ENCODE measurements at places on chromosomes 4 and X.

GRCh38 chrX:155056877-155057792, 13.8 kb downstream of the CMC4 start:
- DNase-seq, result peak; percentile 70

- peak; percentile 37 for DNase-seq
These were observed 29.1 kb upstream of the TRO start for GRCh38 chrX:54891573-54891972.

DNA sequence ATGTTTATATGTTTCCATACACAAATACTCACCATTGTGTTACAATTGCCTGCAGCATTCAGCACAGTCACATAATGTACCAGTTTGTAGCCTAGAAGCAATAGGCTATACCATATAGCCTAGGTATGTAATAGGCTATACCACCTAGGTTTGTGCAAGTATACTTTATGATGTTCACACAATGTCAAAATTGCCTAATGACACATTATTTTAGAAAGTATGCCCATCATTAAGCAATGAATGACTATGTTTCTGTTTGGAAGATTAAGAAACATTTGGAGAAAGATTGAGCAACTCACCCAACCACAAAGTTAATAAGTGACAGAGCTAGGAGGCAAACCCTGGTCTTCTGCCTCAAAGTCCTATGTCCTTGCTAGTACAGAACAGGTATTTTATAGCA, 96.8 kb upstream of the GRIA3 start:
- DNase-seq, result peak; percentile 78

- DNase-seq, result peak; percentile 20
These were observed 707 bp upstream of the SHROOM4 start for GRCh38 chrX:50814701-50815100.

GRCh38 chrX:48083706-48084105, 12.3 kb upstream of the ZNF630 start:
- DNase-seq, result no peak

DNA sequence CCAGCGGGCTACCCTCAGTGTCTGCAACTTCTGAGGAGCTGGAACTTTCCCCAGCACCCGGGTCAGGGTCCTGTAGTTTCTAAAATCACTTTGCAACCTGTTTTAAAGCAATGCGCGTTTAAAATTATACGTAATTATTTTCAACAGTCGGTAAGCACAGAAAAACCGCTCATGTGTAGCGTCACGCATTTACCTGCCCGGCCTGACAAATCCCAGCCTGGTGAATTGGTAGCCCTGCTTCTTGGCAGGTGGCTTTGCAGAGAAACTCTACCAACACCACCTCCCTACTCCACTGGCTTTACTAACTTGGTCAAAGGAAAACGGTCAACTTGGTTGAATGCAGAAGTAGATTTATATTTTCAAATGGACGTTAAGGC, 640 bp downstream of the BANK1 start:
- no peak for DNase-seq

DNA sequence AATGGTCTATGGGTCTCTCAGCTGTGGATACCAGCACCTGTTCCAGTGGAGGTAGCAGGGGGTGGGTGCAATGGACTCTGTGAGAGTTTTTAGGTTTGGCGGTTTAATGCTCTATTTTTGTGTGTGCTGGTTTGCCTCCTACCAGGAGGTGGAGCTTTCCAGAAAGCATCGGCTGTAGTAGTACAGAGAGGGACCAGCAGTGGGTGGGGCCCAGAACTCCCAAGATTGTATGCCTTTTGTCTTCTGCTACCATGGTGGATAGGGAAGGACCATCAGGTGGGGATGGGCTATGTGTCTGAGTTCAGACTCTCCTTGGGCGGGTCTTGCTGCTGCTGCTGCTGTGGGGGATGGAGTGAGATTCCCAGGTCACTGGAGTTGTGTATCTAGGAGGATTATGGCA, 557.2 kb upstream of the GRID2 start:
- no peak for DNase-seq

GRCh38 chr4:186592445-186592844, 37.1 kb upstream of the MTNR1A start:
- no peak for DNase-seq

DNA sequence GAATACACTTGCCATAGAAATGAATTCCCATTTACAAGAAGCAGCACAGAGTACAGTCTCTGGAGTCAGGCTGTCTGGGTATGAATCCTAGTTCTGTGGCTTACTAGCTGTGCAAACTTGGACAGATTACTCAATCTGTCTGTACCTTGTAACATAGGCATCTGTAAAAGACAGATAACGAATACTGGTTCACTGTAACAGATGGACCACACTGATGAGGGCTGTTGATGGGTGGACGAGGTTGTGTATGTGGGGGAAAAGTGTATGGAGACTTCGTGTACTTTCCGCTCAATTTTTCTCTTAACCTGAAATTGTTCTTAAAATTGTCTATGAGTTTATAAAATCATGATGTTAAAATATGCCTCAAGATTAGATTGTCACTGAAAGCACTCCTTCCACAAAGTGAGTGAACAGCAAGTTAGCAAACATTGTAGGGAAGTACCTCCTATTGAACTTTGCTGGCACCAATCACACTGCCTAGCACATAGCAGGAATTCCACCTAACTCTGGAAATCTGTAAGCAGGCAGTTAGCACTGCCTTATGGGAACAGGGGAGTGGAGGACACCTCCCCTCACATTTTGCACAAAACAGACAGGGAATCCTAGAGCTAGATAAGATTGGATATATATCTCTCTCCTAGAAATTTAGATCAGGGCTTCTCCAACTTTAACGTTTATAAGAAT, 6.5 kb upstream of the EXOSC9 start:
- DNase-seq, result peak; percentile 62

DNA sequence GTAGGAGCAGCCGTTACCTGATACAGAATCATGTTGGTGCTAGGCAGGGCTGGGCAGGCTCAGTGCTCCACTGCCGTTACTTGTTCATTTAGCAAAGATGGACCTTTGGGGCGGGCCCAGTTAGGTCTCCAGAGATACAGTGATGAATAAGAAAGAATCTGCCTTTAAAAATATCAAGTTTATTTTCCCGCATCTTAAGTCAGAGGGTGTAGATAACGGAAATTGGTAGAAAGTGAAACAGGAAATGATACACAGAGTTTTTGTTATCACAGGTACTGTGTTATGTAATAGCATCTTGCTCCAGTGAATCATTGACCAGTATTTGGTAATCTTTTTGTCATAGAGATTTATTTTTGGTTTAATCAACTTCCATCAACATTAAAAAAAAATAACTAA, 5.5 kb downstream of the TMEM131L start:
- no peak for DNase-seq

DNA sequence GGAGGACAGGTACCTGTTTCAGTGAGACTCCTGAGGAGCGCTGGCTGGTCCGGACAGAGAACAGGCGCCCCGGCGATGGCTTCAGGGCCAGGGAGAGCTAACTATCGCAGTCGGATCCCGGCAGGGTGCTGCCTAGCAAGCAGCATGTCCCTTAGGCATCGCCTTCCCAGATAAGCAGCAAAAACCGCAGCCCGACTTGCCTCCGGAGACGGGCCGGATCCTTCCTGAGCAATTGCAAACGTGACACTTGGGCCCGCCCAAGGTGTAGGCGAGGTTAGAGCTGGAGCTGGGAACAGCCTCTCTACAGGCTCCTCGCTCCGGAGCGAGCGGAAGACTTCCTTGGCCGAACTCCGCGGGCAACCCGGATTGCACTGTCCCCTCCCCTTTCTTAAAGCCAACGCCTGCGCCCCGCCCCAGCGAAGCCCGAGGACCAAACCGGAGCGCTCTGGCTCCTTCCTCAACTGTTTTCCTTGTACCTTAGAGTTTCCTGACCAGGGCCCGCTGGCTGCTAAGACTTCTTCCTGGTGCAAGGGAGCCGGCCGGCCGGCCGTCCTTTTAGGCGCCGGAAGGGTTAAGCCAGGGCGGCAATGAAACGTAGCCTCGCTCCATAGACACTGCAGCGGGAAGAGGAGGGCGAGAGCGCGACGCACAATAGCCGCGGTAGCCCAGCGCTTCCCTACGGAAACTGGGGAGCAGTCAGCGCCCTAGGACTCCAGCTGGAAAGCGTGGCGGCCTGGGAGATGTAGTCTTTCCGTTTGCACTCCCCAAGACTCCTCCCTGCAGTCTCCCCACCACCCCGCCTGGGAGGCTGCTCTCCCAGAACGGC, at the start of gene OPHN1:
Gene OPHN1 (minus strand): TSS at position 341 of the 826 bp plus-strand sequence. CDS start 475 bp downstream, outside the sequence.
- peak; percentile 73 for DNase-seq

DNA sequence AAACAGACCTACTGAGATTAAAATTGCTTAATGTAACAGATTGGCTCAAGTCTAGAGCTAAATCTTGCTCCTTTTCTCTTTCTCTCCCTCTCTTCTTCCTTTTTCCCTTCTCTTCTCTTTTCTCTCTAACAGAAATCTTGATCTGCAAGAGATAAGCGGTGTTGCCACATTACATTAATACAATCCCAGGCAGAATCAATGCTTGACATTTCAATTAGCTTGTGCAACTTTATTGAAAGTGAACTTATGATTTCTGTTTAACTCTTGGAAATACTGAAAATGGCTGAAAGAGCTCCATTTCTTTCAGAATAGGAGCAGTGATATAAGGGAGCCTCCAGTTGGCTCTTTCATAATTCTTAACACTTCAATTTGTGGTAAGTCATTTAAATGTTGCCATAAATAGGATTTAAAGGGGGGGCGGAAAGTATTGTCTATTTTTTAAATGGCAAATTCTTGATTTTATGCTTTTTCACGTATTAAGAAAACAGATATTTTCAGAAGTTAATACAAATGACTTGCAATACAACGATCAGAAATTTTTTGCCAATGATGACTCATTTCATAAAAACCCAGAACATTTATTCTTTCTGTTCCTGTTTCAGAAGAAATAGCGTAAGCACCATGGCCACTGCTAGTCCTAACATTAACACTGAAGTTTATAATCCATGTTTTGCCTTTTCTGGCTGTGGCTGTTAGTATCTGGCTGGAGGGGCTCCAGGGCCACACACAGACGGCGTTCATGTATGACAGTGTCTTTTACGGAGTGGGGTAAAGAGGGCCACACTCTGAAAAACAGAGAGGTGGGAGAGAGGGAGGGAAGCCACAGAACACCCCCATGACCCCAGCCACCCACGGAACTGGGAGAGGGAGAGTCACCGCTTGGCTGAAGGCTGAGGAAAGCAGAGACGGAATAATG, 115.7 kb upstream of the FAT1 start:
- peak; percentile 74 for DNase-seq

DNA sequence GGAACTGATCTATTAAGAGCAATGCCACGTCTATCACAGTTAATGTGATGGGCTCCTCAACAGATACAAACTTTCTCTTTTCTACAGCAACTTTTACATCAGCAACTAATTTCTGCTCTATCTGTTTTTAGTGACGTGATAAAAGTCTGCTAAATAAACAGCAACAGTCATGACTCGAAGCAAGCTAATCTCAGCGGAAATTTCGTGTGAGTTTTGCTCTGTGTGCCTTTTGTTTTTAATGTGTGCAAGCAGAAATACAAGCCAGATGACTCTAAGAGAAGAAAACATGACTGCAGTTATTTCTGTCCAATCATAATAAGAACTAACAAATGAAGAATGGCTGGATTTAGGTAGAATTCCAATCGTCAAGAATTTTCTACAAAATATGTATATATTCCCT, 214.3 kb downstream of the LDB2 start:
- peak; percentile 60 for DNase-seq

DNA sequence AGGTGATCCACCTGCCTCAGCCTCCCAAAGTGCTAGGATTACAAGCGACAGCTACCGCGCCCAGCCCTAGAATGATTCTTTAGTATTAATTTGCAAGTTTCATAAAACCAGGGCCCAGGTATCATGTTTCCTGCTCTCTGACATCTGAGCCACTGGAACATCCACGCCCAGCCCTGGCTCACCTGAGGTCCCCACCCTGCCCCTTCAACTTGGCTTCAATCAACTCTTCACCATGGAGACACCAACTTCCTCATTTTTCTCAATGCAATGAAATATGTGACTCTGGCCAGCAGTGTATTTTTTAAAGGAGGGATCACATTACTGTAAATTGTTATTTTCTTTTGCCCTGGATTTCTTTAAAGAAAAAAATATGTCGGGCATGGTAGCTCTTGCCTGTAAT, 3.9 kb downstream of the PRSS12 start:
- no peak for DNase-seq

DNA sequence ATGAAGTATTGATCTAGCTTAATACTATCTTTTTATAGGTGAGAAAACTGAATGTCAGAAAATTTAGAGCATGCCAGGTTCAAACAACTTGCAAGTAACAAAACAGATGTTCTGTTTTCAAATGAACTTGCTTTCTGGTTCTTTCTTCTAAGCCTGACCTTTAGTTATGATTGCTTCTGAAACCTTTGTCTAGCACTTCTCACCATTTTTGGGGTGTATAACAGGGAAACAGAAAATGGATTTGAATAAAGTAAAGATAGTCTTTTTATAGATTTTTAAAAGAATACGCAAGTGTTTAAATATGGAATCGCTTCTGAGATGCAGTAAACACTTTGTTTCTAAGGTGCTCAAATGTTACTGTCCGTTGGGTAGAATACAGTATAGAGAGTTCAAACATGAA, 687.2 kb upstream of the CPEB2 start:
- no peak for DNase-seq

DNA sequence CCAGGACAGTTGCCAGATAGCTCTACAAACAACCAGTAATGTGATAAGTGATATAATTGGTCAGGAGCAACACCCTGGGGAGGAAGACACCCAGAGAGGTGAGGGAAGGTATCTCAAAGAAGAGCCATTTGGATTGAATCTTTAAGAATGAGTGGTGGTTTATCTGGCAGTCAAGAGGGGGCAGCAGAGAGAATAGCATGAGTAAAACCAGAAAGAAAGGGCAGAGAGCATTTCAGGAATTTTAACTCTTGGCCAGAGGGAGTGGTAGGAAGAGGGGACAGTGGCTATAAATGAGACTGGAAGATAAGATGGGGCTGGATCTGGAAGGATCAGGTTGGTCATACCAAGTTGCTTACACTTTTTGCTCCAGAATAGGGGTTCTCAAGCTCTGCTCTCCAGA, 5.9 kb upstream of the SEPTIN6 start:
- peak; percentile 82 for DNase-seq

DNA sequence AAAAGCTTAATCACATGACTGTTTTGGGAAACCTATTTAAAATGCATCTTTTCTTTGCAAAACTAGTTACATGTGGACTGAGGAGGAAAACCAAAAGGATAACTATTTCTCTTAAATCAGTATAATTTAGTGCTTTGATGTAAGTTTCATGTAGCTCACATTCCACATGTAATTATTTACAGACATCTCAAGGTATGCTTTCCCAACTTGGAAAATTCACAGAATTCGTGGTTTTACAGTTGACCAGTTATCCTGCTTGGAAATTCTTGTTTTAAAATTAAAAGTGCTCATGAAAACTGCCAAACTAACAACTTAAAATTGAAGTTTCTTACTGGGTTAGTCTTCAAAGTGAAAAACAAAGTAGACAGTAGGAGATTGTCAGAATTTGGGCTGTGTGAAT, 52.4 kb downstream of the EDNRA start:
- DNase-seq, result peak; percentile 62

DNA sequence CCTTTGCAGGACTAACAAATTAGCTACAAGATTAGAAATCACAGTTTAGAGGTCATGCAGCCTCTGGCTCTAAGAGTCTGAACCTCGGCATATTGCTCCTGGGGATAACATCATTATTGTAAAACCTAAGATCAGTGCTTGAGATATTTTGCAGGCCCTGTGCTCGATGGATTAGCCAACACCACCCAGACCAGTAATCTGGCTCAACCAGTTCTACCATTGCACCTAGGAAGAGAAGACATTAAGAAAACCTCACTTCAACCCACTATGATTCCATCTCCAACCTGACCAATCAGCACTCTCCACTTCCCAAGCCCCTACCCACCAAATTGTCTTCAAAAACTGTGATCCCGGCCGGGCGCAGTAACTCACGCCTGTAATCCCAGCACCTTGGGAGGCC, 43.6 kb downstream of the WFS1 start:
- DNase-seq, result no peak
